Adrenal gland (tissue), 19 donors: ENCODE measurements at places on chromosomes 12 and 14. TPM values are rescaled to one million over a fixed set of nuclear protein-coding genes. Genes with fewer than 3 reads are reported as not detected.

Gene ERGIC2
- 62.1 TPM for total RNA-seq

Gene GLIPR1L1
- total RNA-seq, result not detected

Gene C3AR1
- 3.3 TPM for total RNA-seq

Gene CLEC12A
- total RNA-seq, result 2.2 TPM

Gene SLC5A8
- 8.3 TPM for total RNA-seq

Gene RCOR1
- 17.7 TPM for total RNA-seq

- no peaks in the 10 kb centered on the region for H3K4me1 ChIP-seq
- no peak overlapping the region for H3K27ac ChIP-seq
Measured at GRCh38 chr12:119204131-119204530, 25.4 kb downstream of the HSPB8 start.

- H3K4me1 ChIP-seq, result peaks cover 28% of the 10 kb centered on the region
- no peak overlapping the region for H3K4me3 ChIP-seq
- H3K36me3 ChIP-seq, result no peaks in the 10 kb centered on the region
- peak overlapping the region; percentile 88 for H3K27ac ChIP-seq
Measured at GRCh38 chr12:123050331-123050831, 69.9 kb downstream of the ARL6IP4 start.

- H3K27me3 ChIP-seq, result peaks cover 11% of the 10 kb centered on the region
- DNase-seq, result no peak
- no peak overlapping the region for H3K27ac ChIP-seq
- no peaks in the 10 kb centered on the region for H3K36me3 ChIP-seq
Measured at GRCh38 chr14:70096866-70097265, 91.9 kb downstream of the SLC8A3 start.

GRCh38 chr12:116244474-116245090 is 32.9 kb downstream of the MED13L start:
- peaks cover 76% of the 10 kb centered on the region for H3K4me1 ChIP-seq
- no peak overlapping the region for H3K4me3 ChIP-seq
- no peaks in the 10 kb centered on the region for H3K27me3 ChIP-seq
- no peak for DNase-seq
- H3K27ac ChIP-seq, result no peak overlapping the region
- H3K36me3 ChIP-seq, result no peaks in the 10 kb centered on the region
